Right lung (tissue), 10 donors: ENCODE measurements at places on chromosomes 5 and 9. TPM values are rescaled to one million over a fixed set of nuclear protein-coding genes. Genes with fewer than 3 reads are reported as not detected.

The PAEP gene
- 0.68 TPM for polyA plus RNA-seq

The RUFY1 gene
- polyA plus RNA-seq = 77.2 TPM

The DDX46 gene
- polyA plus RNA-seq = 104 TPM

DNA sequence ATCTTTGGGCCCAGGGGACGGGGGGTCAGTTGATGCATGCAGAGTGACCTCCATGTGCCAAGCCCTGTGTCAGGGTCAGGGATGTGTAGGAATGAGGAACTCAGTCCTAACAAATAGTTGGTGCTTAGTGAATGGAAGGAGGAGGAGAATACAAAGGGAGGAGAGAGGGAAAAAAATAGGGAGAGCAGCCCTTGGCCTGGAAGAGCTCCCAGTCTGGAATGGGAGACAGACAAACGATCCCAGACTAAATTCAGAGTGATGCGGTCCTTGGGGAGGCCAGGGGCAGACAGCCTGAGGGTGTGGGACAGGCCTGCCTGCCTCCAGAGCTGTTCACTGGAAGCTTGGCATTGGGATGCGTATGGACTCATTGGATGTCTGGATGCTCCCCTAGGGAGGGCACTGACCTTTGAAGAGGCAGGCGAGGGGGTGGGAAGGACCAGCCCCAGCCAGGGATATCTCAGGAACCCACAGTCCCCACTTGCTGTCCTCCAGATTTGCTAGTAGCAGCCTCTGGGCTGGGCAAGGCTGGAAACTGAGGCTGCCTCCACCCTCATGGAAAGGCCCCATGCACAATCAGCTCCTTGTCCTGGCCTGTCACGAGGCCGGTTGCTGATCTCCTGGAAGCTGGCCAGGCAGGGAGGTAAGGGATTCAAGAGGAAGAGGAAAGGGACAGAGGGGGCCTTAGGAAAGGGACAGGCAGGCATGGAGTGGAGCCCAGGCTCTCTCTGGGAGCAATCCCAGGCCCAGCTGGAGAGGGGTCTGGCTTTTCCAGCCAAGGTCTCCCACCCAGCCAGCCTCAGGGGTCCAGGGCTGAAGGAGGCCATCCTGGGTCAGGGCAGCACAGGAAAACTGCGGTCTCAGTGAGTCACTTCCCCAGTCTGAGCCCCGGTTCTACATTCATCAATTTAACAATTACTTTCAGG lies 69.0 kb upstream of the GGTA1 start:
- DNase-seq = no peak

GRCh38 chr5:79703381-79703645 lies 13.7 kb downstream of the CMYA5 start:
- no peak for DNase-seq

- DNase-seq = peak; percentile 60
These were observed 20.3 kb downstream of the CCDC187 start for GRCh38 chr9:136283291-136284235.
